Stimulated activated CD8-positive, alpha-beta memory T cell treated with anti-CD3 and anti-CD28 coated beads, Interleukin-7, amount 100 ng/mL, for 4 hours (primary cell): ENCODE measurements at places on chromosomes 11 and 22.

- no peak for DNase-seq
Observed at GRCh38 chr11:123568367-123568870, 86.0 kb downstream of the SCN3B start.

GRCh38 chr11:14446701-14447169, 52.9 kb downstream of the COPB1 start:
- DNase-seq: no peak

GRCh38 chr11:110339456-110340250, 43.2 kb upstream of the RDX start:
- DNase-seq: no peak

DNA sequence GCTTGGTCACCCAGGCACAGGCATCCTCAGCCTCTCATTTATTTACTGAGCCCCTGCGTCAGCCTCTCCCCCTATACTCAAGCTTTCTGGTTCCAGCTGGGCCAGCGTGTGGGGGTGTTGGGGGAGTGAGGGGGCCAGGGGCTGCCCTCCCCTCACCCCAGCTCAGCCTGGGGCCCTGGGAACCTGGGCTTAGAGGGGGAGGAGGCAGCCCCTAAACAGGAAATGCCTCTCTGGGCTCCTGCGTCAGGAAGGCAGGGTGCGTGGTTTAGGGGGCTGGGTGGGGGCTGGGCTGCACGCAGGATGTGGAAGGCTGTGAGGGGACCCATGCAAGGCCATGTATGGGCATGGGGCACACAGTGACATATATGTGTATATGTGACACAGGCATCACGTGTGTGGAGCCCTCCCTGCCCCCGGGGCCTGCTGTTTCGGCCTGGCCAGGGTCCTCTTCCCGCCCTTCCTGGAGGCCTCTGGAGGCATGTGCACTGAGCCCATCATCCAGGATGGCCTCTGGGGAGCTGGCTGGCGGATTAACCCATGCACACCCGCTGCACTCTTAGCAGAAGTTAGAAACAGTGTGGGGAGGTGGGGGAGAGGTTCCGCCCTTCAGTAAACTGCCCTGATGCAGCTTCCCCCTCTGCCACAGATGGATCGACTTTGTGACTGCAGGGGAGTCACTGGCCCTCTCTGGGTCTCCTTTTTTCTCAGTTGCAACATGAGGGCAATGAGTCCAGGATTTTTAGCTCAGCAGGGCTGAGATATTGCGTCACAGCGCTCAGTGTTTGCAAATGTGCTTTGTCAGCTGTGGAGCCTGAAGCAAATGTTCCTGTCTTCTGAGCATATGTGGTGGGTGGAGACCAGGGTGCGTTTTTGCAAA, 1.1 kb upstream of the CD248 start:
- DNase-seq: peak; percentile 41

DNA sequence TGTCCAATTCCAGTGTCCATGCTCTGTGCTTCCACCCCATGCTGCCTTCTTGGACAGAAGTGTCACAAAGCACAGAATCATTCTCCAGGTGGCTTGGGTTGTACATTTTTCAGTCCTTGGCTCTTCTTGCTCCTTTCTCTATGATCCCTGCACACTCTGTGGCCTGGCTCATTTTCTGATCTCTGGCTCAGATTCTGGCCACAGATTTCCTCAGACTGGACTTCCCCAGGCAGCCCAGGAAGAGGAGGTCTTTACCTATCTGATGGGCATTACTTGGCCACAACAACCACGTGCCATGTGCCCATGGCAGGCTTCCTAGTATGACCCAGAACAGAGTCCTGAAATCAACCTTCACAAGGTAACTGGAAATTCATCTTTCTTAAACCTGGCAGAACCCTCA, 27.2 kb downstream of the SYTL2 start:
- no peak for DNase-seq

DNA sequence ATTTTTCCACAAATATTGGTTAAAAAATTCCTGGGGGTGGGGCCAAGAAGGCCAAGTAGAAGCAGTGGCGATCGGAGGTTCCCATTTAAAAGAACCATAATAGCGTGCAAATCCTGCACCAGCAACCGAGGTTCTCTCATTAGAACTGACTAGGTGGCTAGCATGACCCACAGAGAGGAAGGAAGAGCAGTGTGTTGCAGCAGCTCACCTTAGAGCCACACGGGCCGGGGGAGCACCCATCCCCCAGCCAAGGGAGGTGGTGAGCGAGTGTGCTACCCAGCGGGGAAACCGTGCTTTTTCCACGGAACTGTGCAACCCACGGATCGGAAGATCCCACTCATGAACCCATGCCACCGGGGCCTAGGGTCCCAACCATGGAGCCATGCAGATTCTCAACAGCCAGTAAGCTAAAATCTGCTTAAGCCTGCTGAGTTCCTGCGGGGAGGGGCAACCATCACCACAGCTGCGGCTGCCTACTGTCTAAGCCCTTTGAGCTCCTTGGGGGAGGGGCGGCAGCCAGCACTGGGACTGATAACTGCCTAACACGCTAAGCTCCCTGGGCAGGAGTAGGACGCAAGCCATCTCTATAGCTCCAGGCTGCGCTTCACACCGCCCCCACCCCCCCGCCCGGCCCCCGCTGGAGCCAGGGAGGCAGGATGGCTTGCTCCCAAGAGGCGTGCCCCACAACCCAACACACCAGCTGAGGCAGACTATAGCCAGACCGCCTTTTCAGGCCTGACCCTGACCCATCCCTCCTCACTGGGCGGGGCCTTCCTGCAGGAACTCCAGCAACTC, 21.0 kb upstream of the HTATIP2 start:
- no peak for DNase-seq

DNA sequence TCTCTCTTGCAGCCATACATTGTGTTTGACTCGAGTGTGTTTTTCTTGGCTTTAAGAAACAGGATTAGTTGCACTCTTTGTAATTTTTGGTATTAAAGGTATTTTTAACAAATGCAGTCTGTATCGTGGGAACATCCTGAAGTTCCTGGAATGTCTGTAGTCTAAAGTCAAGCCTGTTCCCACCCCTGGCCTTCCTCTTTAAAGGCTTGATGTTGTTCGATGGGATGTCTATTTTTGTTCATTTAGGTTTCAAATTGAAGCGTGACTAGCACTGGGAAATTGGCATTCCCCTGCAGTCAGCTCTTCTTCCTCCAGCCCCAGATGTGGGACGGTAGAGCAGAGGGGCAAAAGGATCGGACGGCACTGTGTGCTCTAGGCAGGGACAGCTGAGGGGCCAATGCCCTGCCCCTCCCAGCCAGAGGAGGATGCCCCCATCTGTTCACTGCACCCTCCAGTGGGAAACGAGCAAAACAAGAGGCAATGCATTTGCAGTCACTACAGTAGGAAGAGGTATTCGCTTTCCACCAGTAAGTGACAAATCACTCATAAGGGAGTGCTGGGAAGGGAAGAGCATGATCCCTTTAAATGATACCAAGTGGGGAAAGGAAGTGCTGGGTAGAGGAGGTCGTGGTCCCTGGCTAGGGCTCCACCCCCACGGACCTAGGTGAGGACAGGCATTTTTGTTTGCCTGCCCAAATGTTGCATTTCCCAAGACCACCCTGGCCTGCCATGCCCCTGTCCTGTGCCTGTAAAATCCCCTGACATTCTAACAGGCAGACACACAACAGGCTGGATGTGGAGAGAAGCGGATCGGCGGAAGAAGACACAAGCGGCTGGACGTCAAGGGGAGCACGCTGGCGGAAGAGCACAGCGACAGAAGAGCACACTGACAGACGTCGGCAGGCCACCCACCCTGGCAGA, 47.4 kb upstream of the SEPTIN5 start:
- DNase-seq: no peak

DNA sequence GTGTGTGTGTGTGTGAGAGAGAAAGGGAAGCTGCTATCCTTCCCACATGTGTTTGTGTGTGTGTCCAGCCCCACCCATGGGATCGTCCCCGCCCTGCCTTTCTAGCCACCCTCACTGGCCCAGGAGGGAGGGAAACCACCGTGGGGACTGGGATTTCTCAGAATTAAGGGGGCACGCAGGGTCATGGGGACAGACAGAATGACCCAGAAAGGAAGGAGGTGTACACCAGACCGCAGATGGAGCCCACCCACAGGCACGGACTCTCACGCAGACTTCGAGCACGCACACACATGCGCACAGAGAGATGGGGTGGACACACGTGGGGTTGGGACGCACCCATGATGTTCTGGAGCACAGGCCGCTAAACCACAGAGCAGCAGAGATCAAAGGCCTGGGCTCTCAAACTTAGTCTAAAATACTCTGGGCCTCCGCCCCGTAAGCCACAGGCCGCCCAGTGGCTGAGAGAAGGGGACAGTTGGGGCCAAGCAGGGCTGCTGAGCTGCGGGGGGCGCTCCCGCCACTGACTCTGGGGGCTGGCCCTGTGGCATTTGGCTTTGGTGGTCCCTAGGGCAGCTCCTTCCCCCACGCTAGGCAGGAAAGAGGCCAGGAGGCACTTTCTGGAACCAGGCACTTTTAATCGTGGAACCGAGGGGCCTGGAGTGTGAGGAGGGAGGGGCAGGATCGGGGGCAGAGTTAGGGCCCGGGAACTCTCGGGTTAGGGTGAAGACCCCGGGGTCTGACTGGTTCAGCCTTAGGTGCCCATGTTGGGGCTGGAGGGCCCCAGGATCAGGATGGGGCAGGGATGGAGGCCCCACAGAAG, 1.5 kb downstream of the IFITM5 start:
- no peak for DNase-seq

- no peak for DNase-seq
Observed at GRCh38 chr11:13224324-13224723, 53.3 kb upstream of the BMAL1 start.

DNA sequence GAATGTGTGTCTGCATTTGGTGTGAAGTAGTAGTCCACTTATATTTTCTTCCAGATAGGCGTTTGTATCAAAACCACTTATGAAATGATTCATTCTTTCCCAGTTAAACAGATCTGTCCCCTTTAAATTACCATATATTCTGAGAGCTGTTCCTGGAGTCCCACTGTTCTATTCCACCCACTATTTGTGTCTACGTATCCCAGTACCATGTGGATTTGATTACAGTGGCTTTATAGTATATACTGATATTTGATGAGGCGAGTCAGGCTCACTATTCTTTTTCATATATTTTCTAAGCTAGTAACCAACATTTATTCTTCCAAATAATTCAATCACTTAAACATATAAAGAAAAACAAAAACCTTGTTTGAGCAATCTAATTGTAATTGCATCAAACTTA, 81.9 kb upstream of the RASSF10 start:
- no peak for DNase-seq

GRCh38 chr22:23550049-23550650, 29.9 kb downstream of the IGLL1 start:
- DNase-seq: no peak

DNA sequence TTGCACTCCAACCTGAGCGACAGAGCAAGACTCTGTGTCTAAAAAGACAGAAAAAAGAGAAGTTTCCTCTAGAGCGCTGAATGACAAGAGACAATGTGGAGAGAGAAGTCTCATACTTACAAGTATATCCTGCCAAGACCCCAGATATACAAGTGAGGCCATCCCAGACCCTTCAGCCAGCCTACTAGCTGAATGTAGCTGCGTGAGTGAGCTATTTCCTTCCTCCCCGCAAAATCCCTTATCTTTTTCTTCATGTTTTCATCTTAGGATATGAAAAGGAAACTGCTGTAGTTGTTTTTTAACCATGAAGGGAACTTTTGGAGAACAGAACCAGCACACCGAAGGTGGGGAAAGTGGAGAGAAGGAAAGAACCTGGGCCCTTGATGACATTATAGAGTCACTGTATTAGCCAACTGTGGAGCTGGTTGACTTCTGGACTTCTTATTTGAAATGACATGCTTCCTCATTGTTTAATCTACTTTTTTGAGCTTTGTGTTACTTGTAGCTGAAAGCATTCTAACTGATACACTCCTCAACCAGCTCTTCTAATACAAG, 4.4 kb upstream of the DDX17 start:
- DNase-seq: no peak

DNA sequence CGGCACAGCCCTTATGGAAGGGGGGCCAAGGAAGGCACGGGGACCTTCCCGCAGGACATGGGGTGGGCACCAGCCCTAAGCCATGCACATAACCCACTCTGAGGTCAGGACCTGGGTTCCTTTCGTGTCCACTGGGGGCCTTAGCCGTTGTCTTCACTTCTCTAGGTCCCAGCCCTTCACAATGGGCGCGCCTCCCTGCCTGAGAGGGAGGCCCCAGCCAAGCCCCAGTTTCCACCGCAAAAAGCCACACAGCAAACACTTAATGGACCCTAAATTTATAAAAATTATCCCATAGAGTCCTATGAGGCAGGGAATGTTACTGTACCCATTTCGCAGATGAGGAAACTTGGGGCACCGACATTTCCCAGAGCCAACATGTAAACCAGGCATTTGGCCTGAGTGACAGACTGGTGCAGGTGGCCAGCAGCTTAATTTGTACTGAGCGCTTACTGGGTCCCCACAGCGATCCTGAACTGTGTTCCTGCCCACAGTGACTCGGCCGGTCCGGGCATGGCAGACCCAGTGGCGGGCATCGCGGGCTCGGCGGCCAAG, 1.2 kb downstream of the GAS2L1 start:
- no peak for DNase-seq

DNA sequence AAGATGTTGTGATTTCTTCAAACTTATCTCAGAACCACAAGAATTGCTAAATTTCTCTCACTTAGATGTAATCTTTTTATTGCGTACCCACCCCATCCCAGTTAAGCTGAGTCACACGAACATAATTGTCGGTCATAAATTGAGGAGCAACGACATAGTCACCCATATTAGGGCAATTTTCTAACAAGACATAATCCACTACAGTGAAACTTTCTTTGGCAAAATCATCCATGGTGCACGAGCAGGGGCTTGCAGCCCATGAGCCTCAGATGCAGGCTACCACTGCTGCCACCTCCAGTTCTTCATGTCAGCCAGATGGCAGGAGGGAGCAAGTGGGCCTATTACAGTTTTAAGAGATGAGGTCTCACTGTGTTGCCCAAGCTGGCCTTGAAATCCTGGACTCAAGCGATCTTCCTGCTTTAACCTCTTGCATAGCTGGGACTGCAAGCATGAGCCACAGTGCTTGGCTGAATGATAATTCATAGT, 70.3 kb upstream of the GRK2 start:
- no peak for DNase-seq
